ENCODE measurements at places on chromosomes 2 and 18.

GRCh38 chr2:72438364-72438763, 290.7 kb upstream of the CYP26B1 start:
- no peak for DNase-seq

DNA sequence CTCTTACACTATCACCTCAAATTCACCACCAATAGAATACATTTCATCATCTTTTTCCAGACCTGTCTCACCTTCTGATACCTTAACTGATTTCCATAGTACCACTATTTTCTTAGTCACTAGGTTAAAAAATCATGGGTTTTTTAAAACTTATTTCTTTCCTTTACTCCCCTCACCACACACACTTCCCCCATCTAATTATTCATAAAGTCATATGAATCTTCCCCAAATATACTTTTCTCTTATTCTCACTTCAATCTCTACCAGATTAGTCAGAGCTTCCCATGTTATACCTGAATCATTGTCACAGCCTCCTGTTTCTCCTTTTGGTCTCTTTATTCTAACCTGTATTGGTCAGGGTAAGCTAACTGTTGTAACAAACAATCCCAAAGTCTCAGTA, 696.3 kb downstream of the BCL11A start:
- DNase-seq = no peak

GRCh38 chr2:181682026-181682789, 1.9 kb upstream of the NEUROD1 start:
- no peak for DNase-seq

- no peak for DNase-seq
These were observed 28.1 kb downstream of the MMADHC start for GRCh38 chr2:149559341-149560068.

- DNase-seq = no peak
These were observed 194.4 kb upstream of the ID2 start for GRCh38 chr2:8487461-8487932.
